ENCODE measurements at places on chromosomes 11 and 22.

DNA sequence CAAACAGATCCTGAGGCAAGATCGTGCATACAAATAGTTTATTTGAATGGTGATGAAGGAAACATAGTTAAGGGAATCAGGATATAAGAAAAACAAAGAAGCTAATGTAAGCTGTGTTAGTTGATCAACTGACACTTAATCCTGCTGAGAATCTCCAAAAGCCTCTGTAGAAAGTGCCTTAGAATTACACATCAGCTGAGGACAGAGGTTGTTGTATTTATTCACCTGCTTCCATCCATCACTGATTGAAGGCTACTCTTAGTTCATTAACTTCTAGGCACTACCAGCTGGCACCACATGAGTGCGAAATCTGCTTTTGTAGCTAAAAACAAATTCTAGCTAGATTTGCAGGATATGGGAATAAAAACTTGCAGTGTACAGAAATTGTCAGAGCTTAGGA, 1082.0 kb upstream of the CNTN5 start:
- no peak for DNase-seq

DNA sequence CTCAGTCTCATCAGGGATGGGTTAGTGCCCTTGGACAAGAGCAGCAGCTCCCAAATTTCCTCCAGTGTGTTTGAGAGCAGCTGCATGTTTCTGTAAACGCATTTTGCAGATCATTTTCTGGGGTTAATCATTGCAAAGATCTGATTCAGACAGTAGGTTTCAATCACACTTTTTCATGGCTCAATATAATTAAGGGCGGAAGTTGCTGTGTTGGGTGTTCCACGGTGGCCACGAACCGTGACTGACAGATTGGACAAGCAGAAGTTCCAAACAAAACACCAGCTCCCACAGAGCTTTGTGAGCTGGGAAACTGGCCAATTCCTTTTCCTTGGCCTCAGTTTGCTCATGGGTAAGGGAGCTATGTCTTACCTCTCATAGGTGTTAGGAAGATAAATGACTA, 8.4 kb upstream of the RASSF10 start:
- DNase-seq, result no peak

DNA sequence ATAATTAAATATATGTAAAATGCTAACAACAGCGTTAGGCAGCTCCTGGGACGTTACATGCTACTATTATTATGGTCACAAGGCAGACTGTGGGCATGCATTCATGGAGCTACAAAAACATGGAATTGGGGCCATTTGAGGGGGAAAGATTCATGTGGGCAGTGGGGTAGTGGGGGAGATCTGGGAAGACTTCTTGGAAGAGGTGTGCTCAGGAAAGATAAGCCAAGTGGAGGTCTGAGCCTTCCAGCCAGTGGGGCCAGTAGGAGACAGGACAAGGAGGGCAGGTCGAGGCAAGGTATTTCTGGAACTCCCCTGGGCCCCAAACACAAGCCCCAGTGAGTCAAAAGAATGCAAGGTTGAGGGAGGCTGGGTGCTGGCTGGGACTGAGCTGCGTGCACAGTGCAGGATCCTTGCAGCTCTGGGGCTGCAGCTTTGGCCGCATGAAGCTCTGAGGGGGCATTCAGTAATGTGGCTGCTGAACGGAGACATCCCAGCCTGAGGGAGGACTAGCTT, 35.4 kb downstream of the CYTH4 start:
- no peak for DNase-seq

DNA sequence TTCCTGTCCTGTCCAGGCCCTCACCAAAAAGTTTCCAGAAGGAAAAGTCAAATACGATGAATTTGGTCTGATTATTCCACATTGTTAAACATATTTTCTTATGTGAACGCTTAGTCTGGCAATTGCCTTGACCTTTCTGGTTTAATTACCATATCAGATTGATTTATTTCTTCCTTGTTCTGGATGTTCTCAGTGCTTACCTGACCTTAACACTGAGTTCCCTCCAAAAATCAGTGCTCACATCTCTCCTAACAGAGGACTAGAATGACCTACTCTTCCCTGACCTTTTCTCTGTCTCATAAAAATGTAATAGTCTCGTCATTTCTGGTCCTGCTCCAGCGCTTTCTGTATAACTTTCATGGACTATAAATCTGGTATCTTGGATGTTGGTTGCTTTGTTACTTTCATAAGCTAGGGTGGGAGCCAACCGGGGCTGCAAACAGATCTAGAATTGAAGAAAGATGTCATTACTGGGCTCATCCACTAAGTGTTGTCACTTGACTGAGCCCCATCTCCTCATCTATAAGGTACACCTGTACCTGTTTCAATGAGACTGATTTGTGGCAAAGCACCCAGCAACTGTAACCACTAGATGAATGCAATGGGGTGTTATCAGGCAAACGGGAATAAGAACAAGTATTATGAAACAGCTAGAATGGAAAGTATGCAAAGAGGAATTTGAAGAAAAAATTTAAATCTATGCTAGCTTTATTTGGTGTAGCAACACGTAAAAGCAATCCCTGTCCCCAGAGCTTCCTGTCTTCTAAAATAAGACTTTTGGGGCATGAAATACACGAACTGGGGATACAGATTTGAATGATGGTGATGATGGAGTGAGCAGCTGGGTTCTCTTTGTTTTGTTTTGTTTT, 2.4 kb downstream of the FADS2 start:
- no peak for DNase-seq

GRCh38 chr11:88317536-88317935, 20.0 kb downstream of the CTSC start:
- no peak for DNase-seq

DNA sequence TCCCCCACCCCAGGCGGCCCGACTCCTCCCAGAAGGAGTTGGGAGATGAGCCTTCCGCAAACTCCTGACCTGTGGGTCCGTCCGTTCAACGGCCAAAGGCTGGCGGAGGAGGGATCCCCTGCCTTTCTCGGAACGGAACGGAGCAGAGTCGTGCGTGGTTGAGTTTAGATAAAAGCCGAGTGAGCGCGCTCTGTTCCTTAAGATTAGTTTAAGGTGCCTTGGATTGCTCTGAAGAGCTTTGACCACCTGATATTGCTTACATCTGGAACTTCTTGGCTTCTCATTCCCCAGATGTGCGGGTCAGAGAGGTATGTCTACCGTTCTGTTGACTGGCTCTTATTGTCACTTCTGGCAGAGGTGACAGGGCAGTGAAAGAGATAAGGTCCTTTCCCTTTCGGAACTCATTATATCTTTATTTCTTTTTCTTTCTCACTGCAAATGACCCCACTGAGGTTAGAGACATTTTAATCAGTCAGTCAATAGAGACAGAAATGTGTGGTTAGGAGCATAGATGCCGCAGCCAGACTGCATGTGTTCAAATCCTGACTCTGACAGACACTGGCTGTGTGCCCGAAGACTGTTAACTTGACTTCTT, at the start of gene TRIM6:
Gene TRIM6, plus strand, starts transcription at position 31 of the 595 bp plus-strand sequence. Its CDS starts 261 bp downstream, at position 292.
- no peak for DNase-seq

DNA sequence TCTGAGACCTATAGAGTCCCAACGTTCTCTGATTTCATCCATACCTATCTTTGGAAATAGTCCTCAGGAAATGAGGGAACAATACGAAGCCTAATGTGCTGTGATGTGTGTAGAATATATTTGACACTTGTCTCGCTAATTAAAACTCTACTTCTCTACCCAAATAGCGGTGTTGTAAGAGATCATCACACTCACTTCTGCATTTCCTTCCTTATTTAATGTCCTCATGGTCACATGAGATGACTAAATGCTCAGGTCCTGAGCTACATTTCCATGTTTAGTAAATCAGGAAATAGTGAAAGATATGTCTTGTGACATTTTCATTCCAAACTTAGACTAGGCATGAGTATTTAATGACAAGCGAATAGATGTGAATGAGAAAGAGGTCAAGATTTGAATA, 112.3 kb downstream of the MAML2 start:
- no peak for DNase-seq

- DNase-seq, result no peak
These were observed 2.5 kb upstream of the RCN1 start for GRCh38 chr11:32088117-32088941.

GRCh38 chr11:66592457-66593302, at the start of the genes CCDC87 and CCS:
Gene CCDC87 (minus strand): TSS chr11:66593063. CDS start chr11:66593015, 48 bp downstream.
Gene CCS (plus strand): TSS chr11:66593185. CDS start chr11:66593262, 77 bp downstream.
- DNase-seq, result peak; percentile 97

- no peak for DNase-seq
These were observed 176.0 kb downstream of the CHST1 start for GRCh38 chr11:45489281-45489905.

DNA sequence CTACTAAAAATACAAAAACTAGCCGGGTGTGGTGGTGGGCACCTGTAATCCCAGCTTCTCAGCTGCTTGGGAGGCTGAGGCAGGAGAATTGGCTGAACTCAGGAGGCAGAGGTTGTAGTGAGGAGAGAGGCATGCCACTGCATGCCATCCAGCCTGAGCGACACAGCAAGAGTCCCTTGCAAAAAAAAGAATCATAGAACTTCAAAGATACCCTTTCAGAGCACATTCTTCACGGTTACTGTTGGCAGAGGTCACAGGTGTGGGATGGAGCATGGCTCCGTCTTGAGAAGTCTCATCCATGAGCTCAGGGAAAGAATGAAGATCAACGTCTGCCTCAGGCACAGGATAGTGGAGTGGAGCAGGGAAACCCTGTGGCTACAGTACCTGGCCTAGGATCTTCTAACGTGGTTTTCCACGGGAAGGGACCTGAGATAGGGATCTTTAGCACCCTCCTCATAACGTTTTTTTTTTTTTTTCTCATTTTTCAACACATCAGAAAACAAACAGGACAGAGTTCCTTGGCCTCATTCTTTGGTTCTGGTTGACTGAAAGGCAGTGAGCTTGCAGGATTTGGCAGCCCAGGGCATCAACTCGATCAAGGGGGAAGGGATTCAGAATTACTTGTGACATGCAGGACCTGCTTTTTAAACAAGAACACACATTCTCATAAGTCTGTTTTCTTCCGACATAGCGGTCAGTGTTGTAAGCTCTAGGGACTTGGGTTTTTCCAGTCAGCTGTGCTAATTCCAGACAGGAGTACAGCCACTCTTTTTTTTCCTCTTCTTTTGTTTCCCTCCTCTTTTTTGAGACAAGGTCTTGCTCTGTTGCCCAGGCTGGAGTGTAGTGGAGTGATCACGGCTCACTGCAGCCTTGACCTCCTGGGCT, 22.8 kb downstream of the F2 start:
- DNase-seq, result no peak

DNA sequence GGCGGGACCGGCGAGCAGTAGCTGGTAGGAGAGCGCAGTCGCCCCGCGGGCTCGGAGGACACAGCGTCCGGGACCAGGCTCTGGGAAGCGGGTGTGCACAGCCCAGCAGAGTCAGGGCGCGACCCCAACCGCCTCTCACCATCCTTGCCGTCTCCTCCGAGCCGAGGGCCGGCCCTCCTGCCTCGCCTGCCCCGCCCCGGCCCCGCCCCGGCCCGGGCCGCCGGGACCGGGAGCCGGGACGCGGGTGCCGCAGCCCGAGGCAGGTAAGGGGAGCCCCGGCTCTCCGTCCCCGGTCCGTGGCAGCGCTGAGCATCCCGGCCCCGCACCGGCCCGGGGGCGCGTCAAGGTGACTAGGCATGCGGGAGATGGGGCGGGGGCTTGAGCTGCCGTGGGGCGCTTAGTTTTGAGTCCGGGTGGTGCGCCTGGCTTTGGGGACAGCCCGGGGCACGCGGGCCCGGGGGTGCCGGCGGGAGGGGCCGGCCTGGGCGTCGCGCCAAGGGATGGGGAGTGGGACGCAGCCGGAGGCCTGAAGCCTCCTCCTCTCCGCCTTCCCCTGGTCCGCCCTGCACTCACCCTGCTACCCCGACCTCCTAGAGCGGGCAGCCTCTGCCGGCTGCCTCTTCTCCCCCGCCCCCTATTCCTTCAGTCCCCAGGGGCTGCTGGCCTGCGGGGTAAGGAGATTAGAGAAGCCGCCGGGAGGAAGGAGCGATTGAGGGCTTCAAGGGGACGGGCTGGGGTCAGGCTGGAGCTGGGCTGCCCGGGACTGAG, at the start of gene ABCG4:
Gene ABCG4, plus strand, starts transcription at position 35 of the 768 bp plus-strand sequence. CDS start 914 bp downstream, outside the sequence.
- no peak for DNase-seq

- no peak for DNase-seq
These were observed 23.2 kb downstream of the SYT13 start for GRCh38 chr11:45262900-45263299.

DNA sequence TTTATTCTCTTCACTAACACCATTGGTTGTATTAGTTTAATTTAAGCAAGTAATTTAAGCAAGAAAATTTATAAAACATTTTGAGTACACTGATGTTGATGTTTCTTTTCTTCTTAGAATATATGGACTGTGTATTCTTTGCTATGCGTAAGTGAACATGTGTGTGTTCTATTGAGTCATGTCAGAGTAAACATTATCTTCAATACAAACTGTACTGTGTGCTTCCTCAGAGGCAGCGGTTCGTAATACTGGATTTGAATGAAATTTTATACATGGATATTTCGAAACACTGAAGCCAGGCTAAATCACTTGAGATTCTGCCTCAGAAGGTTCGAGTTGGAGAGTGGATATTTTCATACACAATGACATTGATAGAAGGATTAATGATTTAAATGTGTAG, 452.6 kb downstream of the LUZP2 start:
- no peak for DNase-seq

GRCh38 chr22:23230348-23231068, 50.2 kb downstream of the BCR start:
- DNase-seq, result no peak

- peak; percentile 77 for DNase-seq
These were observed 56.4 kb upstream of the CD44 start for GRCh38 chr11:35082321-35083180.

DNA sequence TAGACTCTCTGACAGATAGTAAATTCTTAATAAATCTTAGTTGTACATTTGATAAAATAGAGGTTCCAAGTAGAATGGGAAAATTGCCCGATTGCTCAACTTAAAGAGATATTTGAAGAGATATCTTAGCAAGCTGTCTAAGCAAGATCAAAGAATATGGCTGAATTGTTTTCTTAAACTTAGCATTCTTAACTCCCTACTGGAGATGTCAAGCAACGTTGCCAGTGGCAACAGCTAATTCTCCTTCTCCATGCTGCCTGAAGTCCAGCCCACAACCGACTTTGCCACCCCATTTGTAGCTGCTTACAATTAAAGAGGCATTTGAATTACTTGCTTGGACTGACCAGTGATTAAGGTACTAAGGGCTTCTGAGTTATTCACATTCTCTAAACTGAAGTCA, 94.4 kb downstream of the FAM181B start:
- no peak for DNase-seq

DNA sequence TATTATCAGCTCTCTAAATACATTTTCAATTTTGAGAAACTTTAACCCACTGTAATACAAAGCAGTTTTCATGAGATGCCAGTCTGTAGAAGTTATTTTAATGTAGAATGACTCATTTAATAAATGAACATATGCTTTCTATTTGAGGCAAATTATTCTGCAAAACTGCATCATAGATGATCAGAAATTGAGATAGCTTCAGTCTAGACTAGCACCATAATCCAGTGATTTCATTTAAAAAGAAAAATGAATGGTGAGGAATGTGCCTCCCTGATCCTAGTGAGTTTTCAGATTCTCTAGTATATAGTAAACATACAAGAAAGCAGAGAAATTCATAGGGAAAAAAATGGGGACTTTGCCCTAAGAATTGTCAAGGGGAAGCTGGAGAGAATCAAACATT, 66.1 kb downstream of the OR5AK2 start:
- DNase-seq, result no peak

- DNase-seq, result no peak
These were observed 133.1 kb upstream of the TBCEL start for GRCh38 chr11:120890609-120891320.
